ENCODE measurements at places on chromosomes 3 and 15.

GRCh38 chr3:55701997-55702396 lies 214.9 kb upstream of the WNT5A start:
- DNase-seq, result no peak

GRCh38 chr3:16205156-16205870 lies 30.8 kb downstream of the GALNT15 start:
- DNase-seq, result no peak

GRCh38 chr3:52983336-52983807 lies 62.5 kb downstream of the SFMBT1 start:
- DNase-seq, result peak; percentile 69

GRCh38 chr15:35777061-35777460 lies 231.1 kb upstream of the DPH6 start:
- DNase-seq, result no peak

DNA sequence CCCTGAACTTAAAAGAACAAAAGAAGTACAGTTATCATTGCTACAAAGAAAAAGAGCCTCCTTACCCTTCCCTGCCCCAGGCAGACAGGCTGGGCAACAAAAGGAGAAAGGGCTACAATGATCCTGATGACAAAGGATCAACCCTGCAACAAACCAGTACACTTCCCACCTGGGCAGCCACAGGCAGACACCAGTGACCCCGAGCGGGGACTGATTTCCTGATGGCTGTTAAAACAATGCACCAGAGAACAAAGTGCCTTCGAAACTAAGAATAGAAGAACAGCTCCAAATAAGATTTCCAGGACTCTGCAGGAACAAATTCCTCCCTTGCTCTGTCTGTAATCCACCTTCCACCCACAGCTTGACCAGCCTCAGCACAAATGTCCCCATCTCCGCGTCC lies 106.3 kb upstream of the ARHGEF3 start:
- no peak for DNase-seq

GRCh38 chr3:12229896-12230295 lies 59.0 kb upstream of the PPARG start:
- no peak for DNase-seq

DNA sequence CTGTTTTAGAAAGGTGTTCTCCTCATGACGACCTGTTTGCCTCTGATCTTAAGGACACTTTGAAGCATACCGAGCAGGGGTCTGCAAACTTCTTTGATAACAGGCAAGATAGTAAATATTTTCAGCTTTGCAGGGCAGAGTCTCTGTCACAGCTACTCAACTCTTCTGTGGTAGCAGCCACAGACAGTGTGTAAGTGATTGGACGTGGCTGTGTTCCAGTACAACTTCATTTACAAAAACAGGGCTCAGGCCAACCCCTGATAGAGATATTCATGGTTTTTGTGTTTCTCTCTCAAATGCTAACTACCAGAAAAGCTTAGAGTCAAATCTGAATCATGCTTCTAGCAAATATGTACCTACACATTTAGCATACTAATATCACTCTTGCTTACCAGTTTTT lies 51.5 kb downstream of the TGFBR2 start:
- DNase-seq, result peak; percentile 57

GRCh38 chr3:151062611-151063010 lies 22.9 kb upstream of the MED12L start:
- DNase-seq, result no peak

DNA sequence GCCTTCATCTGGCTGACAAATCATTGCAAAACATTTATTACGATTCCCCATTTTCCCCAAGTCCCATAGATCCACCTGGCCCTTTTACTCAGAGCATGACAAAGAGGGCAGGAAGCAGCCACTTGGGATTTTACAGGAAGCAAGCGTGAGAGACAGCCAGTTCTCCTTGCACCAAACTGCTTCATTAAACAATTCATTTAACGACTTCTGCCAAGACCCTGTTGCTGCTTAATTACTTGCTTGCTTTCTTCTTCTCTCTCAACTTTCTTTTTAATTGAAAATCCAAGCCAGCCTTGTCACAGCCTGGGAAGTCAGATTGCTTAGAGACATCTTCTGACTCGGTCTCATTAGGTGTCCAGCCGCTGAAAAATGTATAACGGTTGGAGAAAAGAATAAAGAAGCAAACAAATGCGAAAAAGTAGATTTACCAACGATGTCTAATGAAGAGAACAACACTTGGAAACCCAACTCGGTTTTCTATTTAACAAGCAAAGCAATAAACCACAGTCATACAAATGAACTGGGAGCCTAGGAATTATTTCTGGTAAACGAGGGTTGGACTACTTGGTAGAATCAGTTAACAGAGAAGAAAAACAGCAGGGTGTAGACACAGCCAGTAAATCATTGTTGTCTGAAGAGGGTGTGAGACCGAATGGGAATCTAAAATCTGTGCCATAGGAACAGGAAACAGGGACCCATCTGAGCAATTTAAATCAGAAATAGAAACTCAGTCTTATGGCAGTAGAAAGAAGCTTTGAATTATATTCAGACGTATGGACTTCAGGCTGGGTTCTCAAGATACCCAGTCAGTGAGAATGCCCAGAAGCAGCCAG lies 298.3 kb downstream of the LRRC3B start:
- no peak for DNase-seq

GRCh38 chr15:52331490-52332240 lies 36.1 kb upstream of the MYO5C start:
- peak; percentile 47 for DNase-seq

DNA sequence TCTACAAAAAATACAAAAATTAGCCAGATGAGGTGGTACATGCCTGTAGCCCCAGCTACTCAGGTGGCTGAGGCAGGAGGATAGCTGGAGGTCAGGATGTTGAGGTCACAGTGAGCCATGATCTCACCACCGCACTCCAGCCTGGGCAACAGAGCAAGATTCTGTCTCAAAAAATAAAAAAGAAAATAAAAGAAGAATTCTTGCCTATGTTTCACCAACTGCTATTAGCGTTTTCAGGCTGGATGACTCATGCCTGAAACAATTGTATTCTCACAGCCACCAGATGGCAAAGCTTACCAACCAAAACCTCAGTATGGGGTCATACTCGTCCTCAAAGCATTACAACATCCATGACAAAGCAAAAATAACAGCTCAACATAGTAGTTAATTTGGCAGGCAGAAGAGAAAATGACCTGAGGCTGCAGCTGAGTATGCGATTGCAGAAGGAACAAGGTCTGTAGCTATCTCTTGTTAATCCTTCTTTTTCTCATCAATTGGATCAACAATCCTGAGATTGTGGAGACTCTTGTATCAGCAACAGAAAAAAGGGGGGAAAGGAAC lies 52.2 kb downstream of the TP53BP1 start:
- peak; percentile 47 for DNase-seq

- no peak for DNase-seq
These were observed 402.1 kb downstream of the CADM2 start for GRCh38 chr3:85360742-85361387.

DNA sequence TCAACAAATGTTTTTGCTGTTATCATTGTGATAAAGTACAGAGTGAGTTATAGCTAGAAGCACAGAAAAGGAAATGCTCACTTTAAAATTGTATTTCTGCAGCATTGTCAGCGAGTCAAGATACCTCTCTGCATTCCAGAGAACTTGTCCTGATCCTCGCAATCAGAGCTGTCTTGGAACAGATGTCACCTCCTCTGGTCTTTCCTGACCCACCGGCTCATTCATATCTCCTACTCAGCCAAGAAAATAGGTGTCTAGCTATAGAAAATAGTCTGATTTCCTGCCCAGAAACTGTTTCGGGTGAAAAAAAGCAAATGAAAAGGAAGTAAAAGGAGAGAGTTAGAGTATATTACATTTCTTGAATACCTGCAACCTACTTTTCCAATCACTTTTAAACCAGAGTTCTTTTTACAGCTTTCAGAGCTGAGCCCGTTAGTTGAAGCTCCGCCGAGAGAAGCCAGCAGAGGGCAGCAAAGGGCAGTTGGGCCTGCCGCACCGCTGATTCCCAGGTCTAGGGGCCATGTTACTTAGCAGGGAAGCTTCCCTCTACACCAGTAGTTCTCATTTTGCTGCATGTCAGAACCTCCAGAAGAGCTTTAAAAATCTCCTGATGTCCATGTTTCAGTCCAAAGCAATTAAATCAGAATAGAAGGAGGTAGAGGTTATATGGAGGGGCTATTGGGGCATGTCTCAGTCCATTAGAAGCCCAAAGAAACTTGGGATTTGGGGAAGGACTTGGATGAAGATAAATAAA lies 185.7 kb upstream of the THRB start:
- peak; percentile 33 for DNase-seq

GRCh38 chr15:48582452-48583247 lies 62.9 kb downstream of the FBN1 start:
- DNase-seq, result no peak

- no peak for DNase-seq
These were observed 398.7 kb downstream of the FEZF2 start for GRCh38 chr3:61974662-61975061.

GRCh38 chr15:82935382-82935781 lies 17.1 kb downstream of the HOMER2 start:
- no peak for DNase-seq

DNA sequence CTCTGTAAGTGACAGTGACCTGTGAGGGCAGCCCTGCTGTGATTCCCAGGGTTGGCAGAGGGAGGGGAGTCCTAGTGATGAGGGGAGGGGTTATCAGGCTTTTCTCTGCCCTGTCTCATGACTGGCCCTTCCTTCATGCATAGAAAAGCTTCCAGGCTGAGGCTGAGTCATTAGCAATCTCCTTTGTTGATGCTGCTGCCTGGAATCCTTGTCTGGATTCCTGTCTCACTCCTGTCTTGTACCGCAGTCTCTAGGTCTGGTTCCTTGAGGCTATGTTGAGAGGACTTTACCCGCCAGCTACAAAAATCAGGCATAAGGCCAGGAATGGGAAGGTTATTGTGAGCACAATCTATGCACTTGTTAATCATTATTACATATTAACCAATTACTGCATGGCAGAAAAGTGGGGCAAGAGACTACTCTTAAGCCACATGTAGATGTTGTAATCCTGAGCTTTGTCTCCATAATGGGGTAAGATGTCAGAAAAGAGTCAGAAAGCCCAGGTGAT lies 7.2 kb downstream of the KLHL6 start:
- DNase-seq, result no peak

DNA sequence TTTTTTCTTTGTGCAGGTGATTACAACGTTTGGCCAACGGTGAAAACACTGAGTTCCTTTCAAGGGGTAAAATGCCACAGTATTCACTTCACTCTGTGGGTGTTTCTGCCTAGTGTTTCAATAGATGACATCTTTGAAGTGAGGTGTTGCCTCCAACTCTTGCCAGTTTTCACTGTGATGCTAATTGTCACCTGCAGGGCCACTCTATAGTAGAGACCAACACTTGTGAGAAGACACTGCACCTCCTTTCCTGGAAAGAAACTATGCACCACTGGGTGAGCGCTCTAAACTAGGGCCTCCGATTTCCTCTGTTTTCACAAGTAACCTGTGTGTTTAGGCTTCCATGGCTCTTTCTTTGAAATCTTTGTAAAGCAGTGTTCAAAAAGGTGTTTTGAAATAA lies 98.3 kb downstream of the THRB start:
- DNase-seq, result no peak
